Activated CD4-positive, alpha-beta T cell treated with anti-CD3 and anti-CD28 coated beads, Interleukin-2, Interleukin-4, amounts not matched to agents 100 ng/mL and 50 ng/mL, durations not matched to agents 16 hours and 8 hours (primary cell): ENCODE measurements at places on chromosomes 13 and 19.

DNA sequence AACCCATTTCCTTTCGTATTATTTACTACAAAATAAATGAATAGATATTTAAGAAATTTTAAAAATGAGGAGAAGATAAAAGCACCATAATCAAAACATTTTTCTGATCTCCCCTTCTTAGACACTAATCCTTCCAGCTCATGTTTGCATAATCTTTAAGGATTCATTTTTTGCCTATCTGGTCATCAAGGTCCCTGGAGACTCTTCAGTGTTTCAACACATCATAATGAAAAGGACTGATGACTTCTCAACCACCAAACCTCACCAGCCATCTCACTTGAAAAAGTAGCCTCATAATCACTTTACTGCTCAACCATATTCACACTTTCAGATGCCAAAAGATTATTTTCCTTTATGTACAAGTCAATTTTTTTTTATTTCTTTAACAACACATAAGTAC is 80.1 kb downstream of the DCLK1 start:
- no peak for DNase-seq

- DNase-seq: no peak
These were observed 6.7 kb downstream of the COL4A1 start for GRCh38 chr13:110300090-110300815.

GRCh38 chr13:35699825-35700510 is 223.5 kb upstream of the MAB21L1 start:
- no peak for DNase-seq

GRCh38 chr19:57421037-57421436 is 10.1 kb downstream of the ZNF17 start:
- no peak for DNase-seq
